Caki2 (cell line): ENCODE measurements at places on chromosomes 4 and X.

DNA sequence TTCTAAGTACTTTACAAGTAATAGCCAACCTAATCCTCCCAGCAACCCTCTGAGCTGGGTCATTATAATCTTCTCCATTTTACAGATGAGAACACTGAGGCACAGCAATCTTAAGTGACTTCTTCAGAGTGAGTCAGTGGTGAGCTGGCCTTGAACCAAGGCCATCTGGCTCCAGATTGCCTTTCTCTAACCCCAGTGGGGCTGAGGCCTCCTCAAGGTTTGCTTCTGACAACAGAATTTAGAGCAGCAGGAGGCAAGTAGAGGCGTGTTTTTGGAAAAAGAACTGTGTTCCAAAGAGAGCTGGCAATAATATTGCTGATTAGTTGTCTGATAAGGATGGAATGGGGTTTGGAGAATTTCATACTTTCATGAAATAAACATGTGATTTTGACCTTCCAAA lies 41.2 kb downstream of the PIR start:
- DNase-seq = no peak

GRCh38 chr4:8332038-8332857 lies 62.7 kb downstream of the HTRA3 start:
- DNase-seq = no peak

GRCh38 chrX:136630881-136631280 lies 17.1 kb upstream of the CD40LG start:
- no peak for DNase-seq

GRCh38 chrX:69317721-69318120 lies 152.5 kb upstream of the PJA1 start:
- DNase-seq = no peak

GRCh38 chrX:2984342-2984741 lies 22.0 kb upstream of the ARSH start:
- no peak for DNase-seq

DNA sequence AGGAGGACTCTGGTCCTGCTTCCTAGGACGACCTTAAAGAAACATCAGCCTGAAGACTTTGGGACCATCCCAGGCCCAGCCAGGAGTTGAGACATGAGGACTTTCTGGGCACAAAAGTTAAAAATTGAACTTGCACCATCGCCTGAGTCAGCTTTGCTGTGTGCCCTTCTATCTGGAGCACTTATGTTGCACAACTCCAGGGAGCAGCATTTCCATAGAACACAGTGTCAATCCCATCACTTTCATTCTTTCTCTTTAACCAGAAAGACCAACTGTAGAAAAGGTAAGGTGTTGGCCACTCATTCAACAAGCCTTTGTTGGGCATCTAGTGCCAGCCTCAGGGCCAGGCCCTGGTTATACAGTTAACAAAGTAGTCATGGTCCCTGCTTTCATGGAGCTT lies 8.6 kb upstream of the CLDN24 start:
- no peak for DNase-seq

DNA sequence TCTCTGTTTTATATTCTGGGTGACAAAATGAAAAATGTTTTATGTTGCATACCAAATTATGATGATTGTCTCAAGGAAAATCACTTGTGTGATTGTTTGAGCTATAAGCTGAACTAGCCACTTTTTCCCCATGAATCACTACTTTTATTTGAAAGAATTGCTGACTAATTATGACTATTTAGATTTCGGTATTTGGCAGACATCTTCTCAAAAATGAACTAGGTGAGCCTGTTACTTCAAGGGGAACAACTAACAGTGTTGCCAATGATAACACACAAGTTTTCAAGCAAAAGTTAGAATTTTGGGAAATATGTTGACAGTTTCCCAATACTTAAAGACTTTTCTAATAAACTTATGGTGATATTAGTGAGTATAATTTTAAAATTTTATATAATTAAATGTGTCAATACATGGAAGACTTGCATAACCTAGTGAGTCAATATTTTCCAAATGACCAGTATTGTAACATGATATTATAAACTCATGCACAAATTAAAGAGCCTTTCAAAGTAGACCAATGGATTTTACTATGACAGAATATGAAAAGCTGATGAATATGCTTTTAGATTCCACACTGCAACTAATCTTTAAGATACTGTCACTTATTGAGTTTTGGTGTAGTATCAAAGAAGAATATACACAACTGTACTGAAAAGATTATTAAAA lies 187.7 kb upstream of the GATB start:
- DNase-seq = no peak

- no peak for DNase-seq
Observed at GRCh38 chrX:38965888-38966287, 164.6 kb downstream of the MID1IP1 start.

DNA sequence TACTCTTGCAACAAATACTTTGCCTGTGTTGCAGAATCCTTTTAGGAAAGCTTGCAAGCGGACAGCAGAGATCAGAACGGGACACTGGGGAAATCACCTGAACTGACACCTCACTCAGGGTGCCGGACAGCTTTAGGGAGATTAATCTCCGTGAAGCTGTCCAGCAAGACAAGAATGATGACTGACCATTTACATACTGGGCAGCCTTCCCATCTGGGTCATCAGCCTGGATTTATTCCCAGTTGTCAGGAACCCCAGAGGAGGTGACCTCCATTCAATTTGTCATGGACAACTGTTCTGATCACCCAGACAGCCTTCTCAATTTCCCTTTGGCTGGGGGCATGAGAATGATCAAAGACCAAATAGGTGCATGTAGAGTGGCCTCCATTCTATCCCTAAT lies 93.0 kb upstream of the EGFL6 start:
- DNase-seq = no peak

- no peak for DNase-seq
Observed at GRCh38 chr4:8152865-8153257, 5.8 kb downstream of the ABLIM2 start.

DNA sequence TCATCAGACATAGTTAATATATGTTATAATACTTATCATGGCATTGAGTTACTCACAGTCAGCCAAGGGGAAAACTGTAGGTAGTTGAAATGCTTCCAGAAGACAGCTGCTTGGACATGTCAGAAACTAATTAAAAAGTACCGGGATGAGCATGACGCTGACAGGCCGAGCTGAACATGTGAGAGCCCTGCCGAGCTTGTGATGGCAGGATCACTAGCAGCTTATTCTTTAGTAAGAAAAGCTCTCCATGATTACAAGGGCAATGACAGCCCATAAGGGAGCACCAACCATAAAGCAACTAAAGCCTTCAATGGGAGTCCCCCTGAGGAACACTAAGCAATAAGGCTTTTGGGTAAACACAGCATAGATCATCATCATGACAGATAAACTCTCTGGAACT lies 435.6 kb downstream of the TLL1 start:
- no peak for DNase-seq

DNA sequence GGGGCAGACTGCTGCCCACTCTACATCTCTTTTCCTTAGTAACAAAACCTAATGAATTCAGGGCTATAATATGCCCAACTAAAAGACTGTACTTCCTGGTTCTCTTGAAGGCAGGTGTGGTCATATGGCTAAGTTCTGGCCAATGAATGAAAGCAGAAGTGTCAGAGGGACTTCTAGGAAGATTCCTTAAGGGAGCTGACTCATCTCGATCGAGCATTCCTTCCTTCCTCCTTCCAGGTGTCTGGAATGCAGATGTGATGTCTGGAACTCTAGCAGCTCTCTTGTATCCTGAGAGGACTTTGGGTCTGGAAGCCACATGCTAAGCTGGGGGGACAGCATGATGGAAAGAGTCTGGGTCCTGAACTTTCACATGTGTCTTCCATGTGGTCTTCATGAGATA lies 116.2 kb upstream of the STX18 start:
- no peak for DNase-seq

- no peak for DNase-seq
Observed at GRCh38 chr4:21652508-21653231, 295.9 kb downstream of the KCNIP4 start.

- DNase-seq = peak; percentile 28
Observed at GRCh38 chr4:149370785-149371420, 444.7 kb downstream of the IQCM start.

DNA sequence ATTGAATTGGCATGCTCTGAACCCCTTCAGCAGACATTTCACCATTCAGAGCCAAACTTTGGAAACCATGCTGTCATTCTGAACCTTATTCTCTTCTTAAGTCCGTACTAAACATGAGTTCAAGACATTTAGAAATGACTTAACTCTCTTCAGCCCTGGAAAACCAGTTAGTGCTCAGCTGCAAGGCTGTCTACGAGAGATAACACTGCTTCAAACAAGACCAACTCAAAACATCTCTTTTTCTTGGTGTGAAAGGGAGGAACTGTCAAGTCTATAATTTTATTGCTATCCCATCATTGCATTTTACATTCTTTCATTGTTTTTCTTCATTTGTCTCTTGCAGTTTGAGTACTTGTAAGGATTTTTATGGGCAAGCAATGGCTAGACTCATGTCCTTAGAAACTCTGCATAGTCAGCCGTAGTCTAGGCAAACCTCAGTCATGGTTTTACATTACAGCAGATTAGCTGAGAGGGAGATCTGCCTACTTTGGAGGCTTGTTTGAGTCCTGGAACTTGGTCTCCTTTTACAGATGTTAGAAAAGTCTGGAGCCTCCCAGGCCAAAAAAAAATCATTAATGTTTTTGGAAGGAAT lies 120.6 kb upstream of the JADE1 start:
- DNase-seq = no peak

GRCh38 chrX:41382714-41383645 lies 49.0 kb downstream of the DDX3X start:
- DNase-seq = peak; percentile 30

DNA sequence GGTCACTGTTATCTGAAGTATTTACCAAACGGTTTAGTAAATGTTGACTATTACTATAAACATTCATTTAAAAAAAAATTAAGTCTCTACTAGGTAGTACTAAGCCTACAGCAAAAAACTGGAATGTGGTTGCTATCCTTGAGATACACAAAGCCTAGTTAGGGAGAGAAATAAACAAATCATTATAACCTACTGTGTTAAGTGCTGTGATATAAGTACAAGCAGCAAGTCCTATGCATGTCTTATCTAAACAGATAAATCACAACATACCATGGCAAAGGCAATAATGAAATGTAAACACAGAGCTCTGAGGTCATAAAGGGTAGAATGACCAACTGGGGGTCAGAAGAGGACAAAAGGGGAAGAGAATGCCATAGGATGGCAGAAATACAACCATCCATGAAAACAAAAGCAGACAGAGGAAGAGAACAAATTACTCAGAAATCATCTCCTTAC lies 92.2 kb downstream of the RNF150 start:
- no peak for DNase-seq

DNA sequence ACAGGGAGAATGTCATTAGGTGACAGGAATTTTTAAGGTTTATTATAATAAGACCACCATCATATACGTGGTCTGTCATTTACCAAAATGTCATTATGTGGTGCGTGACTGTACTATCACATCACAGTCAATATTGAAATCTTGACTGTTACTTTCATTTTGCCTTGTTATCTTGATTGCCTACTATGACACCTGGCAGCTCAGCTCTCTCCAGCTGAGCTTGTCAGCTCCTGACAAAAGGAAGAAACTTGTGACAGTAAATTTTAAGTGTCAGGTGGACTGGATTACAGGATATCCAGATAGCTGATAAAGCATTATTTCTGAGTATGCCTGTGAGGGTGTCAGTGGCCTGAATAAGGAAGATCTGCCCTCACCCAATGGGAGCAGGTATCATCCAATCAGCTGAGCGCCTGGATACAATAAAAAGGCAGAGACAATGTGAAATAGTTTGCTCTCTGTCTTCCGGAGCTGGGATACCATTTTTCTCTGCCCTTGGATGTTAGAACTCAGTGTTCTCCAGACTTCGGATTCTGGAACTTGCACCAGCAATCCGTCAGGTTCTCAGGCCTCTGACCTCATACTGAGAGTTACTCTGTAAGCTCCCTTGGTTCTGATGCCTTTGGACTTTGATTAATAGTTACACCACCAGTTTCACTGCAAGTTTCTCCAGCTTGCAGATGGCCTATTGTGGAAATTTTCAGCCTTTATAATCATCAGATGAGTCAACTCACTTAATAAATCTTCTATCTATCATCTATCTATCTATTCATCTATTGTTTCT lies 1454.7 kb upstream of the IGFBP7 start:
- no peak for DNase-seq
